ENCODE measurements at places on chromosomes 6 and 20.
A peak's percentile ranks its signal among the peaks of the same experiment; 100 is the strongest.

GRCh38 chr20:13857961-13858360, 73.1 kb downstream of the NDUFAF5 start:
- DNase-seq = no peak

- peak; percentile 5 for DNase-seq
Observed at GRCh38 chr6:41428996-41429421, 93.6 kb downstream of the NCR2 start.

GRCh38 chr6:2108700-2109306, 136.6 kb downstream of the GMDS start:
- DNase-seq = no peak

GRCh38 chr20:62407221-62407992, at the start of gene CABLES2:
Gene CABLES2 (minus strand): TSS chr20:62407285. CDS start chr20:62407276, 9 bp downstream.
- peak; percentile 82 for DNase-seq

DNA sequence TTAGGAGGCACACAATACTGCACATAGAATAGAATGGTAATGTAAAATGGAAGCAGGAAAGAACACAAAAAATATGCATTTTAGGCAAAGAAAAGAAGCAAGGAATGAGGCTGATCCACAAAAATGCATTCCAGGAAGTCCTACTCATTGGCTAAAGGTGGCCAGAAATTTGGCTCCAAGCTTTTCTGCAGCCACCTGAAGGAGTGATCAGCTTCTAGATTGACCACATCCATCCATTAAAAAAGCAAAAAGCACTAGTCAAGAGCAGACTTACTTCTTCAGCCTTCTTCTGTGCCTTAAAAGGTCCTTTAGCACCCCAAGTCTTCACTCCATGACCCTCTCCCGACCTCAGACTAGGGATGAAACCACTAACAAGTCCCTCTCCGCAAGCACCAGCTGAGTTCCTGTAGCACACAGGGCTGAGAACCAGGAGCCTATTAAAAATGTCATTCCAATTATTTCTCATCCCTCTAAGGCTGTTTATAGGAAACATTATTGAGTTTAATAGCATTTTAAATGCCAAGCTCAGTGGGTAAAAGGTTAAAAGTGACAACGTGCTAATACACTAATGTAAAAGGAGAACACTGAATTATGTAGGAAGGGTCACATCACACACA, 36.5 kb downstream of the TRAM2 start:
- no peak for DNase-seq

GRCh38 chr6:69232911-69233448, 563.8 kb downstream of the LMBRD1 start:
- peak; percentile 25 for DNase-seq

DNA sequence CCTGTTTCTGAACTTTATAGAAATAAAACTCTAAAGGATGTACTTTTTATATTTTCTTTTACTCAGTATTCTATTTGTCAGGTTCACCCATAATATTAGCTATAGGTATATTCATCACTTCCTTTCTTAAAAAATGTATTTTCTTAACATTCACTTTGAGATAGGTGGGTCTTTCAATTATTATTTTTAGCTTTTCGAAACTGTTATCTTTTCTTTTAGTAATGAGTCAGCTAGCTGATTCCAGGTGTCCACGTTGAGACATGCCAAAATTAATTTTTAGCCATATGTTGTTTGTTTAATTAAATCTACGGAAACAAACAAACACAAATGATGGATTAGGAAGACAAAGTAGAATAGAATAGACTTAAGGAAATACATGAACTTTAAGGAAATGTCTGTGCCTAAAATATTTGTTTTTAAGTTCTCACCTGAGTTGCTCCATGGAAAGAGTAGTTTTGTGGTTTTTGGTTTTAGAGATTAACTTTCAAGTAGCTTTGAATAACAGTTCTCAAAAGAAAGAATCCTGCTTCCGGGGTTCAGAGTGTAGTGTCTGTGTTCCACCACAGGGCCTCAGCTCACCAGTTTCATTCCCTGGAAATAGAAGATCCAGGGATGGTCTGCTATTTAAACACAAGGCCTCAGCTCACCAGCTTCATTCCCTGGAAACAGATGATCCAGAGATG, 435.0 kb downstream of the HAO1 start:
- no peak for DNase-seq

DNA sequence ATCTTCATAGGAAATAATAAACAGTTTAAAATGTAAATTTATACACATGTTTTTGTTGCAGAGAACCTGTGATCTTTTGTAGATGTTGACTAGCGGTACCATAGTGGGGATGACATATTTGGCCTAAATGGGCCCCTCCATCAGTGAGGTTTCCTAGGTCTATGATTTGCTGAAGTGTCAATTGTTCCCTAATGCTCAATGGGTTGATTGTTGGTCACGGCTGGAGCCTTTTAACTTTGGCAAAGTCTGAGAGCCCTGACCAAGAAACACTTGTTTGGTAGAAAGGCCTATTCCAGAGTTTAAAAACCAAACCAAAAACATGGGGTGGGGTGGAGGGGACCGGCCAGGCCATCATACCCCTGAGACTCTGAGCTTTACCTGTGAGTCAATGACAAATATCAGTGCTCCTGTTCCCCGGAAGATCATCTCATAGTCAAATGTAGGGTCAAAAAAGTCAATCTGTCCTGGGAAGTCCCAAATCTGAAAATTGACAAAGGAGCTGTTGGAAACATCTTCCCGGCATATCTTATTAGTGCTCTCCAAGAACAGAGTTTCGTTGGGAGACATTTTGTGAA, 25.1 kb downstream of the RRAGD start:
- DNase-seq = no peak

- DNase-seq = no peak
Observed at GRCh38 chr6:70219943-70220613, 82.8 kb downstream of the COL9A1 start.

DNA sequence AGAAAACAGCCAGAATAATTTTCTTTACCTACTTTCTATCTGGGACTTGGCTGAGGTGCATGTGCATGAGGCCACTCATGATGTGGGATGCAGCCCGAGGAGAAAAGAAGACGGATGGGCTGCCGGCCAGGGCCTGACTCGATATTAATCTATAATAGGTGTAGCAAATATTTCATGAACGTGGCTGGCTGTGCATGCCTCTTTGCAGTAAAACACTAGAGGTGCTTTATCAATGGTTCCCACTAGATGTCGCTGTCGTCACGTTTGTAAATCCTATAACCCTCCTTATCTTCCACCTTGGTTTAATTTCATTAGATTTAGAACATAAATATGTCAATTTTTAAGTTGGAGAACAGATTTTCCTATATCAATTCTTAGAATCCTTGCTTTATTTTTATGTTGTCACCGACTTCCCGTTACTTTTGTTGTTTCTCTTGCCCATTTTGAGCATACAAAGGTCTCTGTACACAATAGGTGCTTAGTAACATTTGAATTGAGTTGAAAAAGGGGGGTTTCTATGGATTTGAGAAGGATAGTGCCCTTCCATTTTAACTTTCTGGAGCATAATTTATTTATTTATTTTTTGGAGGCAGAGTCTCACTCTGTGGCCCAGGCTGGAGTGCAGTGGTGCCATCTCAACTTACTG, 19.6 kb upstream of the FERMT1 start:
- DNase-seq = peak; percentile 40

GRCh38 chr6:111478064-111478476, 4.9 kb downstream of the REV3L start:
- peak; percentile 64 for DNase-seq

- no peak for DNase-seq
Observed at GRCh38 chr20:5481872-5482271, 165.1 kb upstream of the PROKR2 start.

DNA sequence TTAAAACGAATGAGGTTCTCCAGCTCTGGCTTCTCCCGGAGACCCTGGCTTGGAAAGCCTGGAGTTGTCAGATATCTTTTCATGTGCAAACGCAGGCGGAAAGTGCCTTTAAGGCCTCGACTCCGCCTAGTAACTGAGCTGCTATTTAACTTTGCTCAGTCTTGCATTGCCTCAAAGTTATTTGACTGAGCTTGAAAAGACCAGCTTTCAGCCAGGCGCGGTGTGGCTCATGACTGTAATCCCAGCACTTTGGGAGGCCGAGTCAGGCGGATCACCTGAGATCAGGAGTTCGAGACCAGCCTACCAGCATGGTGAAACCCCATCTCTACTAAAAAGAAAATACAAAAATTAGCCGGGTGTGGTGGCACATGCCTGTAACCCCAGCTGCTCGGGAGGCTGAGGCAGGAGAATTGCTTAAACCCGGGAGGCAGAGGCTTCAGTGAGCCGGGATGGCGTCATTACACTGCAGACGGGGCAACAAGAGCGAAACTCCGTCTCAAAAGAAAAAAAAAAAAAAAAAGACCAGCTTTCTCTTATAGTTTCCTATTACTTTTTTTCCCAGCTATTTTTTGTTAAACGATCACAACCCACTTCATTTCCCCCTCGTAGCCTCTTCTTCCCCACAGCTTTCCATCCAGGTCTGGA, 1.9 kb downstream of the GCNT2 start:
- no peak for DNase-seq

GRCh38 chr6:73286752-73287151, 23.8 kb upstream of the KHDC1 start:
- DNase-seq = no peak

- DNase-seq = no peak
Observed at GRCh38 chr6:154606457-154606856, 96.0 kb upstream of the CNKSR3 start.

GRCh38 chr6:1770968-1771723, 161.4 kb downstream of the FOXC1 start:
- DNase-seq = peak; percentile 7

DNA sequence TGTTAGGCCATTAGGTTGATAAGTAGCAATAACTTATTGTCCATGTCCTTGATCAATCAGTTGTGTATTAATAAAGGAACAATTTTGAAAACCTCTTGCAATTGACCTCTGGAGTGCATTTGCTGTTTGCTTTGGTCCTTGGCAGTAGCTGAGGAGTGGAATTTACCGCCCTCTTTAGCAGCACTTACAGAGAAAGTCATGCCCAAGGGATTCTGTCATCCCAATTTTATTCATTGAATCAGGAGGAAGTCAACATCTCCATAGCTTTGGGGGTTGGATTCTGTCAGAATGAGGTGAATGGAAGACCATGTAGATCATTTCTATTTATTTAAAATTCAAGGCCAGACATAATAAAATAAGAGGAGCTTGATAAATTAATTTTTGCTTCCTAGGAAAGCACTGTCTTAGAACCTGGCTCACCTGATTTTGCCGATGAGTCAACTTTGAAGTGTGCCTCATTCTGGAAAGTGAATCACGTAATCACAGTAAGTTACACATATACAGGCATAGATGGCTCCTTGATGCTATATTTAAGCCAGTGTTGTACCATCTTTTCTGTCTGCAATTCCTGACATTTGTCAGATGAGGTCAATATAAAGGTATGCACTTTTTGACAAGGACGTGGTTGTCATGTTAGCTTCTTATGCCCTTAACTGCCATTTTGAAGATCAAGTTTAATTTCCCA, 128.7 kb upstream of the MLIP start:
- DNase-seq = peak; percentile 80

- no peak for DNase-seq
Observed at GRCh38 chr6:170087941-170088581, 202.8 kb downstream of the DLL1 start.

Data from RCC 7860 (cell line).